ENCODE measurements at places on chromosomes 16 and 17.

DNA sequence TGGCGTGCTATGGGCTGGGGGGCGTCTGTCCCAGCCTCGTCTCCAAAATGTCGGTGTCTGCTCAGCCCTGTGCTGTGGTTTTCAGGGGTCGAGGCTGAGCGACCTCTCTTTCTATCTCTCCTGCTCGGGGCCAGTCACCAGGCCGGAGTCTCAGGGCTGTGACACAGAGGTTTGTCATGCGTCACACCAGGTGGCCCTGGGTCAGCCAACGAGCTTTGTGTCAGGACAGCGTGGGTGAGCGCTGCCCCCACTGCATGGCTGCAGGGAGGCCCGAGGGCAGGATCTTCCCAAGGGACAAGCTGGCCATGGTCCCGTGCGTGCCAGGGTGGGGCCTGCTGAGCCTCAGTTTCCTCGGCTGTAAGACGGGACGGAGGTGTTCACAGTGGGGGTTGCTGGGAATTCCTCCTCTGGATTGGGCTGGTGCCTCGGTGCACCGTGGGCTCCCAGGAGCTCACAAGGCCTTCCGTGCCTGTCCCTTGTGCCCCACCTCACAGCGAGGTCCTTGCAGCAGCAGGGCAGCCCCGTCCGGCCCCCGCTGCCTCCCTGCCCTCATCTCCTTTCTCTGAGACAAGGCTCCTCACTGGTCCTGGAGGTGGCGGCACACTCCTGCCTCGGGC, 50.5 kb downstream of the CBFA2T3 start:
- no peak for DNase-seq

DNA sequence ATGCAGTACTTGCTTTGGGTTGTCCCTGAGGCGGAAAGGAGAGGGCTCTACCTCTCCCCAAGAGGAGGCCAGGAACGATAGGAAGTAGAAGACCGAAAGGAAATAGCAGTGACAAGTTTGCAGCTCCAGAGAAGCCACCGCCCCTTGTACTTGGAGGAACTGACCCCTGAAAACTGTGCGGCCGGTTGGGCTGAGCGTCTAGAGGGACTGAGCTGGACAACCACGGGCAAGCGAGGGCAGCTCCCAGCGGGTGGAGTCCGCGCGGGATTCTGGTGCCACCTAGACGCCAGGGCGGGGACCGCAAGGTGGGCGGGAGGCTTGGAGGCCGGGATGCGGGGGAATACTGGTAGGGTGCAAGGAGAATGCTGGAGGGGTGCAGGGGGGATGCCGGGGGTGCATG, 1.3 kb upstream of the SLC6A4 start:
- DNase-seq, result peak; percentile 70

- DNase-seq, result no peak
These were observed 23.4 kb upstream of the IL17C start for GRCh38 chr16:88614818-88615580.

- DNase-seq, result no peak
These were observed 536 bp upstream of the PLD2 start for GRCh38 chr17:4806456-4806776.

DNA sequence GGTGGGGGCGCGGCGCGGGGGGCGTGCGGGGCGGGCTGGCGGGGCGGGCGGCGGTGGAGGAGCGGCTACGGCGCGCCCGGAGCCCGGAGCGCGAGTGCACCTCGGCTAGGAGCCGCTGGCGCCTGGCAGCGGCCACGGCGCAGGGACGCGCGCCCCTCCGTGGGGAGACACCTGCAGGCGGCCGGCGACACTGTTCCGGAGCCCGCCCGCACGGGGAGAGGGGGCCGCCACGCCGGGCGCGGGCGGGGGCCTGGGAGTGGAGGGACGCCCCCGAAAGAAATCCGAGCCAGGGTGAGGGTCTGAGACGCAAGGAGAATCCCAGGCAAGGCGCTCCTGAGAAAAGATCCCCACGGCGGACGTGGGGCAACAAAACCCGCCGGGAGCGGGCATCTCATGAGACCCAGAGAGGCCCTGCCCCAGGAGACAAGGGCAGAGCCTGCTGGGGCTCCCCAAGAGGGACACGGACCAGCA, at the start of gene GSG1L:
Gene GSG1L (minus strand): TSS at position 124 of the 471 bp plus-strand sequence. CDS start 290 bp downstream, outside the sequence.
- peak; percentile 54 for DNase-seq

DNA sequence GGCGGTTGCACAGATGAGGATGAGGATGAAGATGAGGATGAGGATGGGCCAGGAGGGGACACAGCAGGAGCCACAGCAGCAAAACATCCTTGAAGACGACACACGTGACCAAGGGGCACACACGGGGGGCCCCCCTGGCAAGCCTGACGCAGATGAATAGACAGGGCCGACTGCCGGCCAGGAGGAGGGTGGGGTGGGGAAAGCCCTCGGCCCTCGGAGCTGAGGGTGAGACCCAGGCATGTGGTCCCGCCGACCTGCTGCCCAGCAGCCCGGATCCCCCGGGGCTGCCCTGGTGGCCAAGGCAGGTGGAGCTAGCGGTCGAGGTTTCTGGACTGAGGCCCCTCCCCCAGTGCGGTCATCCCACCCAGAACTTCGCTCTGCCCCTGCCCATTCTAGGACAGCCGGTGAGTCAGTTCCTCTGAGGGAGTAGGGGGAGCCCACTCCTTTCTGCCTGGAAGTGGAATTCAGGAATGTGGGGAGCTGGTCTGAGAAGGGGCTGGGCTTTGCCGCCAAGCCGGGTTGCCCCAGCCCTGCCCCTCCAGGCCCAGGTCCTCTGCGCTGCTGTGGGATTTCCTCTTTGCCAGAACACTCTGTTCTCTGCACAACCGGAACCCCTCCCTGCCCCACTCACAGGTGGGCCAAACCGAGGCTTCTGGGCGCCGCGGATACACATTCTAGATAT, 9.9 kb downstream of the CYGB start:
- peak; percentile 75 for DNase-seq

DNA sequence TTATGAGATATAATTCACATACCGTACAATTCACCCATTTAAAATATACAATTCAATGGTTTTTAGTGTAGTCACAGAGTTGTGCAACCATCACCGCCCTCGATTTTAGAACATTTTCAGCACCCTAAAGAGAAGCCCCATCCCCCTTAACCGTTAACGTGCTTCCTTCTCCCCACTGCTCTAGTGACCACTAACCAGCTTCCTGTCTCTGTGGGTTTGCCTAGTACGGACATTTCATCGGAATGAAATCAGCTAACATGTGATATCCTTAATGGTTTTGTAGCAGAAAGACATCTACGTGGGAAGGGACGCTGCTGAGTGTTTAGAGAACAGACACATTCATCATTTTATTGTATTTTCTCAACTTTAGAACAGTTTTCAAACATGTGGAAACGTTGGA, 80.8 kb upstream of the HSBP1 start:
- no peak for DNase-seq

DNA sequence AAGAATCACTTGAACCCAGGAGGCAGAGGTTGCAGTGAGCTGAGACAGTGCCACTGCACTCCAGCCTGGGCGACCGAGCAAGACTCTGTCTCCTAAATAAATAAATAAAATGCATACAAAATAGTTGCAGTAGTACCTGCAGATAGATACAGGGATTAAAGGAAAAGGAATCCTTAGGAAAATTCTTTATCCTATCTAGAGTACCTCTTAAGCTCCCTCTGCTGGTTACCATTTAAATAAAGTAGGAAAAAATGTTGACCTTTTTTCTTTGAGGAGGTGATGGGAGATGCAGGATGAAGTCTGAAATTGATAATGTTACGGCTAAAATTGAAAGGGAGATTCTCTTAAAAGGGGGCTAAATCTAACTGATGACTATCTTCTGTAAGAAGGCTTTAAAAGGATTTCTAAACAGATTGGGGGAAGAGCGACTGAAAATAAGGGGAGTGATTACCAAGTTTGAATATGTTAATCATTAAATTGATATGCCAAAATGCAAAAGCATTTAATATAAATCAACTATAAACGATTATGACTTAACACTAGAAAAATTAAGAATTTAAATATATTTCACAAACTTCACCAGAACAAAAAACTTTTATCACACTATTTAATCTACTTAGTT, 29.4 kb downstream of the C16orf87 start:
- DNase-seq, result no peak

DNA sequence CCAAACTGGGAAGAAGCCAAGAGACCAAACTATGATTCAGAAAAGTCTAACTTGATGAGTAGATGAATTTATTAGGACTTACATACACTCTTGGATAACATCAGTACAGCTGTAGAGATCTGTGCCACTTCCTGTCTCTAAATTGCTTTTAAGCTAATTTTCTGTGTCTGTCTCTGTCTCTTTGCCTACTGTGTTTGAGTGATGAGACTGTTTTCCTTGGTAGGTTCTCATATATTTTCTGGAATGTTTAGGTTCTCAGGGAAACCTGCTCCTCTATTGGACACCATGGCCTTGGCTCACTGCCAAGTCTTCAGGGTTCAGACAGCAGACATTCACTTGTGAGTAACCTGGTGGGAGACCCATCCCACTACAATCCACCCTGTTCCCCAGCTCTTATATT, 103.5 kb upstream of the KIF2B start:
- no peak for DNase-seq

GRCh38 chr16:57585051-57585687, 42.7 kb downstream of the ADGRG5 start:
- no peak for DNase-seq

- DNase-seq, result no peak
These were observed 642.7 kb downstream of the HS3ST4 start for GRCh38 chr16:26334218-26335111.

- no peak for DNase-seq
These were observed 20.0 kb downstream of the ATP2A1 start for GRCh38 chr16:28898266-28898665.

DNA sequence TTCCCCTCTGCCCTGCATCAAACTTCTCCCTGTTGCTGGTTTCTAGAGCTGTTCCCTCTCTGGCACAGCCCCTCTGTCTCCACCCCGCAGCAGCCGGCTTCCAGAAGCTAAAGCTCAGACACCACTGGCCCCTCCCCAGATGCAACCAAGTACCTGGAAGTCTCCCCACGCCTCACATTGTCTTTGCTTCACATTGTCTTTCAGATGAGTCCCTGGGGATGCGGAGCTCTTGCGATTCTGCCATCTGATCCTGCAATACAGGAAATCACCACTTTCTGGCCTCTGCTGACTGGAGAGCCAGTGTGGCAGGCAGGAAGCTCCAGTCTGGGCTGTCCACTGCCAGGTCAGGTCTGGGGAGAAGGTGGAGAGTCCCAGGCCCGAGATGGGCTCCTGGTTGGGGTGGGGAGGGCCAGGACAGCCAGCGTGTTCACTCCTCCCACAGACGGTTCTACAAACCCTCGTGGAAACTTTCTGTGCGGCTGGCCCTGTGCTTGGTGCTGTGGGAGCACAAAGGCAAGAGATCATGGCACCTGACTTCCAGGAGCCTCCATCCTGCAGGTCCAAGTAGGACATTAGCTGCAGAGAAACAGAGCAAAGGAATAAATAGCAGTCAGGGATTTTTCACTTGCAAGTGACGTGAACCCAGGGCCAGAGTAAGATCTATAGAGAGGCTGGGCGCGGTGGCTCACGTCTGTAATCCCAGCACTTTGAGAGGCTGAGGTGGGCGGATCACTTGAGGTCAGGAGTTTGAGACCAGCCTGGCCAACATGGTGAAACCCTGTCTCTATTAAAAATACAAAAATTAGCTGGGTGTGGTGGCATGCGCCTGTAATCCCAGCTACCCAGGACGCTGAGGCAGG, 47.9 kb upstream of the MAP3K14 start:
- DNase-seq, result no peak

- DNase-seq, result no peak
These were observed 23.1 kb downstream of the LITAFD start for GRCh38 chr16:8905168-8905762.

GRCh38 chr16:68296693-68297092, 14.1 kb downstream of the SLC7A6OS start:
- DNase-seq, result no peak

- no peak for DNase-seq
These were observed 3.8 kb downstream of the CCL16 start for GRCh38 chr17:35977509-35977908.

- no peak for DNase-seq
These were observed 129.4 kb downstream of the TANGO6 start for GRCh38 chr16:68972720-68973119.

GRCh38 chr16:83682868-83683235, 124.9 kb upstream of the HSBP1 start:
- no peak for DNase-seq

DNA sequence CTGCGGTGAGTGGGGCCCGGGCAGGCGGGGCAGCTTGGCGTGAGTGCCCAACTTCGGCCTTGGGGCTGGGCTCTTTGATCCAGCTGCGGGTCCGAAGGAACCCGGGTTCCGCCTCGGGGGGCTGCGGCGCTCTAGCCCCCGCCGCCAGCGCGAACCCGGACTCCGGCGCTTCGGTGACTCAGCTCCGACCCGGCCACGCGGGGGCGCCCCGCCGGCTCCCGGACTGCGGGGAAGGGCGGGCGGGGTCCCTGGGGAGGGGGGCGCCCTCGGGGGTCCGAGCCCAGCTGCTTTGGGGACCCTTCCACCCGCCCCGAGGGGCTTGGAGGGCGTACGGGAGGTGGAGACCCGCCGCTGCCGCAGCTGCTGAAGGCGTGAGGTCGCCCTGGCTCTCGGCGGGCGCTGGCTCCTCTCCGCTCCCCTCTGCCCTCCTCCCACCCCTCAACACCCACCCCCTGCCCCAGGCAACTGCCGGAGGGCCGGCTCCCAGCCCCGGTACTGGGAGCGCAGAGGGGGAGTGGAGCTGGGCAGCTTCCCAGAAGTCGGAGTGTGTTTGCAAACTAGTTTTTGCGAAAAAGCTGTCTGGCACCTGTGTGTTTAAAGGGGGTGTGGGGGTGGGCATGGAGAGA, 516 bp downstream of the CPNE2 start:
- peak; percentile 78 for DNase-seq

DNA sequence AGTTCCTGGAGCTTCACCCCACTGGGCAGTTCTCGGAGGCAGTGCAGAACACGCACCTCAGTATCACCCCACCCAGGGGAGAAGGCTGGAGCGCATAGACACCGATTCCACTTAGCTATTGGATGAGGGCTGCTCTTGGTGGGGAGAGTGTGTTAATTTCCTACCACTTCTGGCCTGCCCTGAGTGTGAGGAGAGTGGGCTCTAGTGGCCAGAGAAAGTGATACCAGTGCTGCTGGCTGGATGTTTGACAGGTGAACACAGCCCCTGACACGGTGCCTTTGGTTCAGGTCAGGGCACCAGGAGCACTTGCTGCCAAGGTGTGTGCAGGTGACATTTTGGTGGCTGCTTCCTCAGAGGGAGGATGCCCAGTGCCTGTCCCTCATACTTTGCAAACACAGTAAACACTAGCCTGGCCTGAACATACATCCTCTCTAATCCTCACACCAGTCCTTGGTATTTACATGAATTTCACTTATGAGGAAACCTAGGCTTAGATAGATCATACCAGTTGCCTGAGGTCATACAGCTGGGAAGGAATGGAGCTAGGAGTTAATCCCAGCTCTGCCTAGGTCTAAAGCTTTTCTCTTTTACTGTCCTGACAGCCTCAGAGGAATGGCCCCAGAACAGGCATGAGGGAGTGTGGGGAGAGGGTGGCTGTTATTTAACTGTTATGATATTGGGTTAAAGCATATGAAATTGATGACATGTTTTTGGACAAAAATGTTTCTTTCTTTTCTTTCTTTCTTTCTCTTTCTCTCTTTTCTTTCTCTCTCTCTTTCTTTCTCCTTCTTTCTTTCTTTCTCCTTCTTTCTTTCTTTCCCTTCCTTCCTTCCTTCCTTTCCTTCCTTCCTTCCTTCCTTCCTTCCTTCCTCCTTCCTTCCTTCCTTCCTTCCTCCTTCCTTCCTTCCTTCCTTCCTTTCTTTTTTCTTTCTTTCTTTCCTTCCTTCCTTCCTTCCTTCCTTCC, 21.0 kb upstream of the ITGAX start:
- DNase-seq, result no peak

Data from left ventricle myocardium superior (tissue), 1 donor.